ENCODE measurements at places on chromosomes 1 and 21.

GRCh38 chr1:243343970-243344937, 88.4 kb downstream of the SDCCAG8 start:
- DNase-seq = peak; percentile 91

- DNase-seq = no peak
Measured at GRCh38 chr1:162003061-162003829, 20.4 kb downstream of the OLFML2B start.

GRCh38 chr1:75615613-75616435, 4.9 kb upstream of the SLC44A5 start:
- DNase-seq = peak; percentile 19

- no peak for DNase-seq
Measured at GRCh38 chr1:212290608-212291007, 5.4 kb downstream of the PPP2R5A start.

DNA sequence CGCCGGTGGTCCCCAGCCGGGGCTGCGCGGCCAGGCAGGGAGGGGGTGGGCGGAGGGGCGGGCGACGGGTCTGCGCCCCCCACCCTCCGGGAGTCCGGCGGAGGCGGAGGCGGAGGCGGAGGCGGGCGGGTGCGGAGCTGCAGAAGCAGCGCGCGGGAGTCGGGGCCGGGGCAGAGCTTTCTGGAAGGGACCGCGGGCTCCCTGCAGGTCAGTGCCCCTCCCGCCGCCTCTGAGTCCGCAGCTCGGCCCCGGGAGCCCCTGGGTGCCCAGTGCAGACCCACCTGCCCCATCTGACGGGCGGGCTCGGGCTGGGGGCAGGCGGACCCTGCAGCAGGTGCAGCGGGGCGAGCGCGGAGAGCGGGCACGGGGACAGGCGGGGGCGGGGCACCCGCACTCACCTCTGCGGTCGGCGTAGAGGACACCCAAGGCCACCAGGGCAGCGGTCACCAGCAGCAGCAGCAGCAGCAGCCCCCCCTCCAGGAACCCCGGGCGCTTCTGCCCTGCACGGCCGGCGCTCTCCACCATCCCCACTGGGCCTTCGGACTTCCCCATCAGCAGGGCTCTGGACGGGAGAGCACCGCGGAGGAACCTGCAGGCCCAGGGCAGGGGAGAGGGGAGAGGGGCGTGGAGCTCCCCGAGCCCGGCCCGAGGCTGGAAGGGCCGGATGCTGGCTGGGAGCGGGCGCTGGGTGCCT, 3.7 kb downstream of the MMEL1 start:
- DNase-seq = no peak

GRCh38 chr1:19453741-19454201, 31.6 kb downstream of the CAPZB start:
- DNase-seq = no peak

DNA sequence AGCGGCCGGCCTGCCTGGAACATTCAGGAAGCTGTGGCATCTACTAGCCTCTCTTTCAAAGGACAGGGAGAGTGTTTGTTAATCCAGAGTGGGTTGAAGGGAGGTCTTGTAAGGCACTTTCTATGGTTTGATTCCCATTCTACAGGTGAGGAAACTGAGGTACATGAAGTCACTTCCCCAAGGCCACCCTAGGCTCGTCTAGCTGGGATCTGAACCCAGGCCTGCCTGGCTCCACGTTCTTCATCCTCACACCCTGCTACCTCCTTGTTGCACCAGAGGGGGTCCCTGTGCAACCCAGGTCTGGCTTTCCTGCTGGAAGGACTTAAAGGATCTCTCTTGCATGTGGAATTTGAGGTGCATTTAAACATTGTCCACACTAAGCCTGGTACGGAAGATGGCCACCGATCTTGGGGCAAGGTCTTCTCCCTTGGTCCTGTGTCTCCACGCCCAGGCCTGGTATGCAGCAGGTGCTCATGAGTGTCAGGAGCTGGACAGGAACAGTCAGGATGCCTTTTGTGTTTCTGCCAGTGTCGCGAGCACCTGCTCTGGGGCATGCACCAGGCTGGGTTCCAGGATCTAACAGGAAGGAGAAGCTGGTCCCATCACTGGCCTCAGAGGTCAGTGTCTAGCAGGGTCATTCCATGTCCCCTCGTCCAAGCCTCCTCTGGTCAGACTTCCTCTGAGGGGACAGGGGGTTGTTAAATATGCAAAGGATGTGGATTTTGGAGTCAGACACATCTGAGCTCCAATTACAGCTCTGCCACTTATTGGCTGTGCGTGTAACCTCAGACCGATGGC, 103.2 kb upstream of the RUNX3 start:
- DNase-seq = no peak

DNA sequence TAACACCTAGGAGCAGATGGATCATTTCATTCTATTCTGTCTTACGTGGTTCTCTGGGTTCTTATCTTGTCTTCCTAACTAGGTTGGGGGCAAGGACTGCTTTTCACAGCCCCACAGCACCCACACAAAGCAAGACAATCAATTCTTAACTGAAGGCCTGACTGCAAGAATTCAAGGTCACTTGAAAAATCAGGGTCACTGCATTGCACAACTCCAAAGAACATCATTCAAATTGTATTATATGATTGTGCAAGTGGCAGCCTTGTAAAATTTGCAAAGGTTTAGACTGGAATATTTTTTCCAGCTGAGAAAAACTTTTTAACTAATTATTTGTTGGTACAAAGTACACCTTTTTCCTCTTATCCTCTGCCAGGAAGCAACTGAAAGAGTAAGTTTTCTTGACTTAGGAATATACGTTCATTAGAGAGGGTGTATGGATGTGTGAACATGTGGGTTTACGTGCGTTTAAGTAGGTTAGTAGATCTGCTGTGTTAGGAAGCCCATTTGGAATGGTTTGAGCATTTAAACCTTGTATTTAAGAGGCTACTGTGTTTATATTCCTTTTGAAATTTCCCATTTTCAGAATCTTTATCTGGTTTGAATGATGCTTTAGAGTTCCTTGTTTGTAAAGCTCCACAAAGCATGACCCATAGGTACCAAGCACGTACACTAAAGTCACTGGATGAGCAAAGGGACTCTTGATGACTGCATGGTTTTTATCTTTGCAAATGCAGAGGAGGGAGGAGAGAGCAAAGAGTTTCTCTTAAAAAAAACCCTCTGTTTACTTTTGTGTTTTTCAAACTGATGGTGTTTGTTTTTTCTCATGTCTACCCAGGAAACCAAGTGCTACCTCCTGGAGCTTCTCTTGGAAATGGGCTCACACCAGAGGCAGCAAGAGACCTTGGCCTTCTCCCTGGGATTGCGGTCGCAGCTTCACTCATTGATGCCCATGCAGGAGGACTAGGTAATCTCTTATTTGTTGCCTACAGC, 214.9 kb downstream of the FGGY start:
- no peak for DNase-seq

- DNase-seq = peak; percentile 64
Measured at GRCh38 chr1:93844262-93845045, 34.6 kb downstream of the DNTTIP2 start.

- DNase-seq = no peak
Measured at GRCh38 chr21:25557180-25557579, 50.1 kb downstream of the MRPL39 start.

GRCh38 chr1:11176081-11176706, 13.0 kb upstream of the ANGPTL7 start:
- DNase-seq = no peak

GRCh38 chr1:2950926-2951305, 70.4 kb upstream of the ACTRT2 start:
- DNase-seq = no peak

DNA sequence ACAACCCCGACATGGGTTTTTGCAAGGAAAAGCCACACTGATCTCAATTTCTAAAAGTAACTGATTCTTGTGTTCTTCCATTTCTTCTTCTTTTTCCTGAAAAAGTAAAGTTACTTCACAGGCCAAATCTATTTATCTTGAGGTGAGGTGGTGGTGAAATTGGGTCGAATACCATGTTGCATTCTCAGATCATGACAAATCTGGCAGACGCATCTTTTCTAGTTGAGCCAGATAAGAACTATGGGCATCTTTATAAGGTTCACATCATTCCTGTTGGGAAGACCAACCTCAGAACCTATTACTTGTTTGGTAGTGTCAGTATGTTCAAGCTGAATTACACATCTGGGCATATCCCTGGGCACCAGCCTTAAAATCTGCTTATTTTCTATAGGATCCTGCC, 78.6 kb upstream of the USP25 start:
- no peak for DNase-seq

DNA sequence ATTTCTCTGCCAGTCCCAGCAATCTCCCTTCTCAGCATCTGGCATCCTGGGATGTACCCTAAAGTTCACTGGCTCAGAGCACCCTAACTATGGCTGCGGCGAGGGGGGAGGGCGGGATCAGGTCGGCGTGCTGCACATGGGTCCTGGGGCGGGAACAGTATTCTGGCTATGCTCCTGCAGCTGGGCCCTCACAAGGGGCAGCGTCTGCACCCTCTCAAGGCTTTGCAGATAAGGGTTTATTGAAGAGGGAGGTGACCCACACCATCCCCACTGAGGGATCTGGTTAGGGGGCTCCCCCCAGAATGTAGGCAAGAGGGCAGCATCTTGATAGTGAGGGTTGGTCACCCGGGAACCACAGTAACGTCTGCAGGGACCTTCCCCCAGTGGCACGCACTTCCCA, 44.9 kb upstream of the PCBP3 start:
- no peak for DNase-seq

GRCh38 chr1:190738317-190738716, 260.7 kb upstream of the BRINP3 start:
- DNase-seq = no peak

DNA sequence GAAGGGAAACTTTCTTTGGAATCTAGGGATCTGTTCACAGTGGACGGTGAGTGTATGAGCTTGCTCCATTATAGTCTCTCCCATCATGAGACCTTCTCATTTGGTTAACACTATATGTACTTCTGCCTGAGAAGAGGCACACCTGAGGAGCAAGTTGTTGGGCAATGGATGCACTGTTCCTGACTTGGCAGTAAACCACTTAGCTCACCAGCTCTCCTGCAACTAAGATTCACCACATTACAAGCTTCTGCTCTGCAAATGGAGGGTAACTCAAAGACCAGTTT, 10.2 kb downstream of the MACF1 start:
- no peak for DNase-seq

- DNase-seq = no peak
Measured at GRCh38 chr1:184843732-184844495, 89.3 kb upstream of the EDEM3 start.

DNA sequence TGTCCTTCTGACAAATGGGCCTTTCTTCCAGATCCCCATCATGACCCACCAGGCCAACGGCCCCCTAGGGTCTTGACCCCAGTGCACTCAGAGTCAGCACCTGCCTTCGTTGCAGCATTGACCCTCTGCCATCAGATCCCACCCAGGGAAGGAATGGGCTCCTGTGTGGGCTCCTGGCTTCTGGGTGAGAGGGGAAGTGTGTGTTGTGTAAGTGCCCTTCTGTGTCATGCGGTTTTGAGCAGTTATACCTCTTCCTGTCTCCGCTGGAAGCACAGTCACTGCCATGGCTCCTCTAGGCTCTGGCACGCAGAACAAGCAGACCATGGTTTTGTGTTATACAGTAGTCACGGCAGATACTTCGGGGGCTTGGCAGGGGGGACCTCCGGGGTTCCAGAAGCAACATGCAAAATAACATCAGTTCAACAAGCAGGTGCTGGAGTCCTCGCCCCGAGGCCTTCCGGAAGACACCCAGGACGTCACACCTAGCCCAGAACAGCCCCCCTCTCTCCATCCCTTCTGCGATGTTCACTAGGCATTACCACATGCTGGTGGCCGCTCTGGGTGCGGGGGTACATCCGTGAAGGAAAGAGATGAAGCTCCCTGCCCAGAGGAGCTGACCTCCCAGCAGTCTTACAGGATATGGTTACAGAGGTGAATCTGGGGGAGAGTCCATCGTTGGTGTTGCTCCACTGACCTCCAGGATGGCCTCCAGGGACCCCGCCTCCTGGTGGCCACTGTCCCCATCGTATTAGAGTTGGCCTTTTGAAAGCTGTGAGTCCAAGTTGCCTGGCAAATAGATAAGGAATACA, 17.4 kb upstream of the KCNAB2 start:
- no peak for DNase-seq

DNA sequence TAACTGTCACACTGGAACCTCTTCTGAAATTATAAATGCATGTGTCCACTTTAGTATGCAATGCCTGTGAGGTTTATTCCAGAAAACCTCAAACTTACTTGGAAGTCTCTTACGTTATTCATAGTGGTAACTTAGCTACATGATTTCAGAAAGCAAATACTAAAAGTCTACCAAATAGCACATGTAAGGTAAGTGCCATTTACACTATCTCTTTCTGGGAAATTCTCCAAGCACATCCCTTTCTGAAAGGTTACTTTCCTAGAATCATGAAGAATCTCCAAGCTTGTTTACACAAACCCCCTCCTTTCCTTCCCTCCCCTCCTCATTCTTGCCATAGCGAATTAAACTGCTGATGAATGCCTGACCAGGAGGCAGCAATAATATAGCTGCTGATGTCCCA, 42.5 kb downstream of the RAB3GAP2 start:
- no peak for DNase-seq

- DNase-seq = peak; percentile 26
Measured at GRCh38 chr1:152996633-152997400, 4.7 kb upstream of the SPRR3 start.

GRCh38 chr1:109610609-109611307, 8.7 kb downstream of the GNAT2 start:
- no peak for DNase-seq

DNA sequence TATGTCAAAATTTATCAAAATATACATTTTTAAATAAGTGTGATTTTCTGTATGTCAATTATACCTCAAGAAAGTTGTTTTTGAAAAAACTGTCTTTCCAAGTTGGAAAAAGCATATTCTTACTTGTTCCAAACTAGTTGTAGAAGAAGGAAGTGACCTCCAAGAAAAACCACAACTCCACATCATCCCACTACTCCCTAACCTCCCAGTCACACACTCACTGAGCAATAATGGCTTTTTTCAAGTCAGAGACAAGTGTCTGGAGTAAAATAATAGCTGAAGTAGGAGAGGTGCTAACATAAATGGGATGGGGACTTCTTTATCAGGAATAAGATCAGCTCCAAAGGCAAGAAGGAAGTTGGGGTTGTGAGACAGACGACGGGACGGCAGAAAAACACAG, 13.4 kb downstream of the EPRS1 start:
- DNase-seq = no peak

DNA sequence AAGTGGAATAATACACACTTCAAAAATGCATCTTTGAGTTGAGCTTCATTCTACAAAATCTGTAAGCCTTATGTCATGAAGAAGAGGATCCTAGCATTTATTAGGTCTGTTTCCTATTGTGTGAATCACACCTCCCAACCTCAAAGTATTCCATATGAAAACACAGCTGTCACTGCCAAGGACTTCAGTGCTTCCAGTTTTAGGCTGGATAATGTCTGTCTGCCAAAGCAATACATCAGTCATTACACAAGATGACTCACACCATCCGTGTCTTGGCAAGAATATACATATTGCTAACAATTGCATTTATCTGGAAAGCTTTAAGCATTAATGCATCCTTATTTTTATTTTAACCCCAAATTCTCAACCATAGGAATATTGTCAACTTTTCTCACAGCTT, 125.7 kb upstream of the TMPRSS15 start:
- DNase-seq = no peak
